ENCODE measurements at places on chromosomes 3 and 15.

DNA sequence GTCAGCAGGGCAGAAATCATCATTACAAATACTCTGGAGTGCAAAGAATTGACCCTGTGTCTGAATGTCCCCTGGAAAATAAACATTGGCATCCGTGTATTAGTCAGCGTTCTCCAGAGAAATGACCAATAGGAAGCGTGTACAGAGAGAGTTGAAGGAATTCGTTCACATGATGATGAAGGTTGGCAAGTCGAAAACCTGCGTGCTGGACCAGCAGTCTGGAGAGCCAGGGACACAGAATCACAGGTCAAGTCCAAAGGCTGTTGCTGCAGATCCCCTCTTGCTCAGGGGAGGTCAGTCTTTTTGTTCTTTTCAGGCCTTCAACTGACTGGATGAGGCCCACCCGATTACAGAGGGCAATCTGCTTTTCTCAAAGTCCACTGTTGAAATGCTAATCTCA is 16.6 kb downstream of the GP9 start:
- no peak for DNase-seq

DNA sequence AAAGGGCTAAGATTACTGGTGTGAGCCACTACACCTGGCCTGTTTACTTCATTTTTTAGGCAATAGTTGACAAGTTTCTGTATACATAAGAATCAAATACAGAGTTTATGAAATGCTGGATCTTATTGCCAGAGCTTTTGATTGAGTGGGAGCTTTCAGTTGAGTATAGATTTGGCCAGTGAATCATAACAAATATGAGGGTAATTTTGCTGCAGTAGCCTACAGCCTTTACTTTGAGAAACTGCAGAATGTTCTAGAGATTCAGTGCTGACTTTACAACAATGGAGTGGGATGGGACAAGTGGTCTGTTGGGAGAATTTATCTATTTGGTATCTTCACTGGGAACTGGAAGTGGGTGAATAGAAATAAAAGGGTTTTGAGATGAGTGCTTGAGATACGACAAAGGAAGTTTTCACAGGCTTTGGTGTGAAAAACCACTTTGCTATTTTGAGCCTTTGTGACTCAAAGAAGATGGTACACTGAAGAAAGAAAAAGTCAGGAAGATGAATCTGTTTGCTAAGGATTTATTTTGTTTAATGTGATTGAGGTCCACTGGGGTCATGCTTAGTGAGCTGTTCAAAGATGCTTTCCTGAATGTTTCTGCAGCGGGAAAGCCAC is 227.8 kb downstream of the UBE2E2 start:
- no peak for DNase-seq

DNA sequence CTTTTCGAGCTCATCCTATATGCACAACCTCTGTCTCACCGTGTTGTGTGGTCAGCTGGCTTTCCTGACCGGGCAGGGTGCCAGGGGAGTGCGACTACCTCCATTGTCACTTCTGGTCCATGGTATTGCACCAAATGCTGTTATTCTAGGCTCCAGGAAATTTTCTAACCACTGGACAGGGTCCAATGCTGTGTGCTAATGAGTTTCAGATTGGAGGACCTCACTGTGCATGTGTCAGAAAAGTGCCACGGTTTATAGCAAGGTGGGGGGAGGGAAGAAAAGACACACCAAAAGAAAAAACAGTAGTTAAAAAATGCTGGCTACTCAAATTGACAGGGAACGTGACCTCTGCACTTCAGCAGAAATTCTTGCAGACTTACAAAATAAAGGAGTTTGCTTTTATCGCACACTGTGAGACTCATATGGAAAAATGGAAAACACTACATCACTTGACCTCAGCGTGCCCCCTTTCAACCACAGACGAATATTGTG is 480.1 kb downstream of the FOXP1 start:
- DNase-seq = peak; percentile 54

GRCh38 chr3:187740421-187741399 is 4.6 kb downstream of the BCL6 start:
- DNase-seq = no peak

GRCh38 chr3:23928524-23928923 is 11.6 kb downstream of the RPL15 start:
- DNase-seq = no peak

GRCh38 chr3:105853801-105854432 is 14.9 kb downstream of the CBLB start:
- no peak for DNase-seq

- no peak for DNase-seq
Observed at GRCh38 chr3:42827654-42828053, 18.4 kb downstream of the ACKR2 start.

- no peak for DNase-seq
Observed at GRCh38 chr15:69838338-69838737, 259.4 kb downstream of the TLE3 start.

DNA sequence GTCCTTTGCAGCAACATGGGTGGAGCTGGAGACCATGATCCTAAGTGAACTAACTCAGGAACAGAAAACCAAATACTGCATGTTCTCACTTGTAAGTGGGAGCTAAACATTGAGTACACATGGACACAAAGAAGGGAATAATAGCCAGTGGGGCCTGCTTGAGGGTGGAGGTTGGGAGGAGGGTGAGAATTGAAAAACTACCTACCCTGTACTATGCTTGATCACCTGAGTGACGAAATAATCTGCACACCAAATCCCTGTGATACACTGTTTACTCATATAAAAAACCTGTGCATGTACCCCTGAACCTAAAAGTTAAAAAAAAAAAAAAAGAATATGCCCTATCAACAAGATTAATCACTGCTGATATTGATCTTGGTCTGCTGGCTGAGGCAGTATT is 58.7 kb upstream of the ADAMTSL3 start:
- no peak for DNase-seq

DNA sequence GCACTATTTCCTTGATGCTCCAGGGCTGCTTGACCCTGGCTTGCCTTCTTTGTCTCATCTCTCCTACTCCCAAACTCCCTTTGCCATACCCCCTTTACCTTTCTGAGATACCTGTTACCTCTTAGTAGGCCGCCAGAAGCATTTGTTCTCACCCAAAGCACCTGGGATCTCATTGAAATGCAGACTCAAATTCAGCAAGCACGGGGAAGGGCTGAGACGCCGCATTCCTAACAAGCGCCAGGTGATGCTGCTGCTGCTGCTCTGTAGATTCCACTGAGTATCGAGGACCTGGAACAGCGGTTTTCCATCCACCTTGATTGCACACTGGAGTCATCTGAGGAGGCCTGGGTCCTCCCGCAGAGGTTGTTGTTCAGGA is 91.8 kb downstream of the TMEM266 start:
- DNase-seq = no peak

DNA sequence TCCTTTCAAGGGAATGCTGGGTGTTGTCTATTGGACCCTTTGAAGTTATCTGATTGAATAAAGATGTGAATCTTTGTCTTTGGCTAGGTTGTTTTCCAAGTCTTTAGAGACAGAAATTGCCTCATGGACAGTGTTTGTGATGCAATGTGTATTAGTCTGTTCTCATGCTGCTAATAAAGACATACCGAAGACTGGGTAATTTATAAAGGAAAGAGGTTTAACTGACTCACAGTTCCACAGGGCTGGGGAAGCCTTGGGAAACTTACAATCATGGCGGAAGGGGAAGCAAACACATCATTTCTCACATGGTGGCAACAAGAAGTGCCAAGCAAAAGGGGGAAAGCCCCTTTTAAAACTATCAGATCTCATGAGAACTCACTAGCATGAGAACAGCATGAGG is 88.8 kb upstream of the PLXND1 start:
- no peak for DNase-seq

- no peak for DNase-seq
Observed at GRCh38 chr3:113678773-113679172, 17.7 kb downstream of the USF3 start.

DNA sequence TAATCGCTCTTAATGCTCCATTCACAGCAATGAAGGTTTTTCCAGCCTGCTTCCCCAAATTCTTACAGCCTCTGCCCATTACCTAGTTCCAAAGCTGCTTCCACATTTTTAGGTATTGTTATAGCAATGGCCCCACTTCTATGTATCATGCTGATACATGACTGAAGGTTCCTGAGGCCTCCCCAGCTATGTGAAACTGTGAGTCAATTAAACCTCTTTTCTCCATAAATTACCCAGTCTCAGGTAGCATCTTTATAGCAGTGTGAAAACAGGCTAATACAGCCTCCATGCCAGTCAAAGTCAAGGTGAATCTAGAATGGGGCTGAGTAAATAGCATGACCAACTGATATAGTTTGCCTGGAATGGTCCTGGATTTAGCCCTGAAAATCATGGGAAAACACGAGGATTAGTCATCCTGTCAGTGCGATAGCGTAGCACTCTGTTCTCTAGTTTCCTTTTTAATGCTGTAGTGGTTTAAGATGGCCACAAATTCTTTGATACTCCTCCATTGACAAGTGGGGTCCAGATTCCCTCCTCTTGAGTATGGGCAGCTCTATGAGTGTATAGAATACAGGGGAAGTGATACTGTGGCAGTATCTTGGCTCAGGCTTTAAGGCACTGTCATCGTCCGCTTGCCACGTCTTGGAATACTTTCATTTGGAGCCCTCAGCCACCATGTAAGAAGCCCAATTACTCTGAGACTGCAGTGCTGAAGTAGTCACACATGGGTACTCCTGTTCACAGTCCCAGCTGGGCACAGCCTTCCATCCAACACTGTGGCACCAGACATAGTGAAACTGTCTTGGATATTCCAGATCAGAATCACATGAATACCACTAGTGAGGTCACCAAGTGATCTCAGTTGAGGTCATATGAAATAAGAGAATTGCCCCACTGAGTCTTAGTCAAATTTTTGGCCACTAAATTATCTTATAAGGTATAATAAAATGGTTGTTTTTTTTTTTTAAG is 94.0 kb upstream of the PLCL2 start:
- no peak for DNase-seq

- DNase-seq = no peak
Observed at GRCh38 chr3:138939561-138940241, 7.2 kb downstream of the FOXL2 start.

DNA sequence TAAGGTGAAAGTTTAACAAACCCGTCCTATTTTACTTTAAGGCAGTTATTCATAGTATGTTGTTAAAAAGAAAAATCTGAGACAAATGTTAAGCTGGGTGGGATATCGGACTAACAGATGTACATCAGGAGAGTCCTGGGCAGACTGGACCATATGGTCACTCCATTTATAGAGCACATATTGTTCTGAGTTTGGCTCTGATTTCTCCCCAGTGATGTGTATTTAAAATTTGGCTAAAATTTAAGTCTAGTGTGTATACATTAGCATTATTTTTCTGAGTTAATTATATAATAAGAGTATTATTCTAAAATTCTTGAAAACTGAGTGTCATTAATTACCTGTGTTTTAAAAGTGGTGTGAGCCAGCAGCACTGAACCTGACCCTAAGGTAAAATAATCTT is 6.1 kb downstream of the GMPS start:
- no peak for DNase-seq

DNA sequence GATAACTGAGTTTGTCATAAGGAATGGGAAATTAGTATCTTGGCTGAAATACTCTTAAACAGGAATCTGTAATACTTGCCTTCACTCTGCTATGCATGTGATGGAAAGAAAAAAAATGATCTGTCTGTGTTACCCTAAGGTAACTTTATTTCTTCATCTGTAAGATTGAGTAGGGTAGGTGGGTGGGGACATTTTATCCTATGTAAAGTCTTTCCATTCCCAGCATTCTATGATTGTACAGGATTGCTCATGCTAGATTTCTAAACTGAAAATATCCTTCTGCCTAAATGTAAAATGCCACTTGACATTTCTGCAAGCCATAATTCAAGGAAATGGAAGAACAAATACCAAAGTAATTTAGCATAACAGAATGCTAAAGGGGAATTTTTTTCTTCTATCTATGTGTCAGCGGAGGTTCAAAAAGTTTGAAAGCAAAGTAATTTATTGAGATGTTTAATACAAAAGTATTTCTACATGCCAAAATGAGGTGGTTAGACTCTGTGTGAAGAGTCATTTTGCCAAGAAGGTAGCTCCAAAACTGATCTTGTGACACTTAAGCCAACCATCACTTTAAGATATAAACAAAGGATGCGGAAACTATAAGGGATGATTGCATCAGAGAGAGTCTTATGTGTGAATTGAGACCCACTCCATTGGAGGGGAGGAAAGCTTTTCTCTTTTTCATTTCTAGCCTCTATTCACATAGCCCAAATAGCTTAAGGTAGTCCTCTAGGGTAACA is 46.6 kb upstream of the SERPINI2 start:
- DNase-seq = no peak

GRCh38 chr15:101694261-101694660 is 30.0 kb downstream of the TARS3 start:
- DNase-seq = no peak

GRCh38 chr3:73491287-73491662 is 133.5 kb downstream of the PDZRN3 start:
- no peak for DNase-seq

DNA sequence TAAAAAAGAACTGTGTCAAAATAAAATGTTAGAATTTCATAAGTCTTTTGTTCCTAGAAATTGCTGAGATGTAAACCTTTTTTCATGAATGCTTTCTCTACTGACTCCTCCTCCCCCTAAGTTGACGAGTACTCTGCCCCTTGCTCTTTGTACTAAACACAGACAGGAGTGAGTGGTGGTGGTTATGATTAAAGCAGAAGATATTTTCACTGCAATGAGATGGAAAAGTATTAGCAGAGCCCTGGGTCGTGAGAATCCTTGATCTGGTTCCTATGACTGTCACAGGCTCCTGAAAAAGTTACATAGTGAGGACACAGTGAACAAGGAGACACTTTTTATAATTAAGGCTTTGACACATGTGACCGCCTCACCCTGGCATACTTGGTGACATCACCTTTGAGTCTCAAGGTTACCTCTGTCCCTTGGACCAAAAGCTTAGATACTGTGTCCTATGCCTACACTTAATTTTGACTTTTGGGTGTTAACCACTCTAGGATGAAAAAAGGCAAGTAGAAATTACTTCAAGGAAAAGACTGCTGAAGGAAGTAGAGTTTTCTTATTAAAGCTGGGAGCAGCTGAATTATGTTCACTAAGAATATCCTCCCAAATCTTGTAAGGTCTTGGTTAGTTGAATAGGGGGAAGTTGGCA is 130.4 kb upstream of the LYSMD4 start:
- no peak for DNase-seq

DNA sequence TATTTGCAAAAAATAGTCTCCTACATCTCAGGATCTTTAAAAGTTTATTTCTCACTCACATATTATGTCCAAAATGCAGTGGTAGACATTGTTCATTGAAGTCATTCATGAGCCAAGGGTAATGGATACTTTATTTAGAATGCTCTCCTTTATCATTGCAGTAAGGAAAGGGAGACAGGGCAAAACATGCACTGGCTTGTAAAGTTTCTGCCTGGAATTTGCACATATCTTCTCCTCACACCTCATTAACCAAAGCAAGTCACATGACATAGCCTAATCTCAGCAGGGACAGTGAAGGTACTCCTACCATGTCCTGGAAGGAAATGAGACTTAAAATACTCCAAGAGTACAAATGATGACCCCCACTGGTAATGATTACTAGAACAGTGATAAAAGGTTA is 333.7 kb upstream of the EPHA3 start:
- DNase-seq = no peak

GRCh38 chr3:126851934-126852333 is 131.0 kb upstream of the PLXNA1 start:
- no peak for DNase-seq
